ENCODE measurements at places on chromosomes 11 and 22.

DNA sequence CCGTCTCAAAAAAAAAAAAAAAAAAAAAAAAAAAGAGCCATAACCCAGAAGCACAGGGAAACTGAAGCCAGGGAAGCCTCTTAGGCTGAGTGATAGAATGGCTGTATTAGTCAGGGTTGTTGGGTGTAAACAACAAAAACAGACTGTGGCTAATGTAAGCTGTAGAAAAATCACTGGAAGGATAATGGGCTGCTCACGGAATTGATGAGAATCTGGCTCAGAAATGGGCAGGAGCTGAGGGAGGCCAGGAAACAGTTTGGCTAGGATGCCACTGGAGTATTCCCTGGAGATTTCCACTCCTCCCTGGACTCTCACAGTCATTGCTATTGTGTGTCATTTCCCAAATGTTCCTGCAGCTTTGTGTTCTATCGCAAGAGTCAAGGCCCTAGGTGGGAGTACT, 22.4 kb downstream of the SLC22A6 start:
- peaks cover 22% of the 10 kb centered on the region for H3K4me1 ChIP-seq
- H3K27ac ChIP-seq: no peak overlapping the region
- no peak overlapping the region for H3K4me3 ChIP-seq
- peaks cover 2% of the 10 kb centered on the region for H3K27me3 ChIP-seq

DNA sequence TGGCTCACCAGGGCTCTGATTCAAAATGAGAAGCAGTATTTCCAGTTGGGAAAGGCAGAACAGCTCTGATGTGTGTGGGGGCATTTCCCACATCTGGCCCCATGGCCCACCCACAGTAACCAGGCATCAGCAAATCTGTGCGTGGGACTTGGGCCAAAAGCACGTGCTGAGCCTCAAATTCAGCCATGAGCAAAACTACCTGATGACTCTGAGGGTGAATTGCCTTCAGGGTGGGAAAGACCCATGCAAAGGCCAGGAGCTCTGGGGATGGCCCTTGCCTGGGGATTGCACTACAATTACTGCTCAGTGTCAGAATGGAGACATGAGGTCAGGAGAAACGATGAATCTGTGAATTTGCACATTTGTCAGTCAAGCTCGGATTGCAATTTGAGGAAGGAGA, 20.9 kb downstream of the TP53AIP1 start:
- H3K27ac ChIP-seq: no peak overlapping the region
- H3K27me3 ChIP-seq: peaks cover 2% of the 10 kb centered on the region
- DNase-seq: no peak
- no peak overlapping the region for H3K4me3 ChIP-seq

GRCh38 chr11:89736566-89736965, 26.5 kb downstream of the TRIM77 start:
- DNase-seq: no peak
- H3K27ac ChIP-seq: no peak overlapping the region
- H3K27me3 ChIP-seq: no peaks in the 10 kb centered on the region
- no peak overlapping the region for H3K4me3 ChIP-seq
- peaks cover 2% of the 10 kb centered on the region for H3K4me1 ChIP-seq

DNA sequence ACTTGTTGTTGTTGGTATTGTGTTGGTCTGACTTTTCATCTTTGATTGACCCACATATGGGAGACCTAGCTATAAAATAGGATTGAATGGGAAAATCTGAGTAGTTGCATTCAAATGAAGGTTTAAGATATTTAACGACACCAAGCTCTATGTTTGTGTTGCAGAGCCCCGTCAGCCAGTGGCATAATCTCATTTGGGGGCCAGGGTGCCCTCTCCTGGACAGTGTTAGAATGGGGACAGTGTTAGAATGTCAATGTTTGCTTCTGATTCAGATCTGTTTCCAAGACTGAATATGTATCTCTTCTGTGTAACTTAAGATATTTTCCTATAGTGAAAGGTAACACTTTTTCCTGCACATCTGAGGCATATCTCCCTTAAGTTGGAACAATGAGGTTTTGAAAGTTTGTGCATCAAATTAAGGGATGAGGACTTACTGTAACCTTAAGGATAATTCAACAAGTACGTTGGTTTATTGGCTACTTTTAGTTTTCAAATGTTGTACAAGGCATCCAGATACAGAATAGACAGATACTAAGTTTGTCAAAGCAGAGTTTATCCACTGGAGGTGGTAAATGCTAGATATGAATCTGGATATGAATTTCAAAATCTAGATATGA, 5.3 kb upstream of the OR52M1 start:
- DNase-seq: peak; percentile 68
- no peaks in the 10 kb centered on the region for H3K36me3 ChIP-seq
- H3K27ac ChIP-seq: no peak overlapping the region
- no peaks in the 10 kb centered on the region for H3K4me1 ChIP-seq

DNA sequence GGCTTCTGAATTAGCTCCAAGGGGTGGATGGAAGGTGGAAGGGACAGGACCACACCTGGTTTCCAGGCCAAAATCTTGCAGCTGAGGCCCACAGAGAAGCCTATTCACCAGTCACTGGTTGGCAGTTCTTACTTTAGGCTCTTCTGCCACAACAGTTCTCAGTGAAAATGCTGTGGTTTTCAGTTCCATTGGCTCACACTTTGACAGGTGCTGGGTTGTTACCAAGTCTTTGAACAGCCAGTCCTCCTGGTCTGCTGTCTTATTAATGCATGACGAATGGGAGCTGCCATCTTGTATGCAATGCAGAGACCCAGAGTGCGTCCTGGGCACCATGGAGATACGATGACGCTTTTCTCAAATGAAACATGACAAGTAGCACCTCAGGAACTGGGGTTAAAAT, 232.0 kb upstream of the ZBED5 start:
- H3K4me1 ChIP-seq: no peaks in the 10 kb centered on the region
- no peaks in the 10 kb centered on the region for H3K27me3 ChIP-seq
- H3K27ac ChIP-seq: no peak overlapping the region
- DNase-seq: no peak

GRCh38 chr11:121356357-121356756, 63.8 kb downstream of the SC5D start:
- no peak overlapping the region for H3K27ac ChIP-seq
- no peak for DNase-seq
- H3K4me3 ChIP-seq: no peak overlapping the region
- H3K4me1 ChIP-seq: no peaks in the 10 kb centered on the region
- H3K27me3 ChIP-seq: no peaks in the 10 kb centered on the region

DNA sequence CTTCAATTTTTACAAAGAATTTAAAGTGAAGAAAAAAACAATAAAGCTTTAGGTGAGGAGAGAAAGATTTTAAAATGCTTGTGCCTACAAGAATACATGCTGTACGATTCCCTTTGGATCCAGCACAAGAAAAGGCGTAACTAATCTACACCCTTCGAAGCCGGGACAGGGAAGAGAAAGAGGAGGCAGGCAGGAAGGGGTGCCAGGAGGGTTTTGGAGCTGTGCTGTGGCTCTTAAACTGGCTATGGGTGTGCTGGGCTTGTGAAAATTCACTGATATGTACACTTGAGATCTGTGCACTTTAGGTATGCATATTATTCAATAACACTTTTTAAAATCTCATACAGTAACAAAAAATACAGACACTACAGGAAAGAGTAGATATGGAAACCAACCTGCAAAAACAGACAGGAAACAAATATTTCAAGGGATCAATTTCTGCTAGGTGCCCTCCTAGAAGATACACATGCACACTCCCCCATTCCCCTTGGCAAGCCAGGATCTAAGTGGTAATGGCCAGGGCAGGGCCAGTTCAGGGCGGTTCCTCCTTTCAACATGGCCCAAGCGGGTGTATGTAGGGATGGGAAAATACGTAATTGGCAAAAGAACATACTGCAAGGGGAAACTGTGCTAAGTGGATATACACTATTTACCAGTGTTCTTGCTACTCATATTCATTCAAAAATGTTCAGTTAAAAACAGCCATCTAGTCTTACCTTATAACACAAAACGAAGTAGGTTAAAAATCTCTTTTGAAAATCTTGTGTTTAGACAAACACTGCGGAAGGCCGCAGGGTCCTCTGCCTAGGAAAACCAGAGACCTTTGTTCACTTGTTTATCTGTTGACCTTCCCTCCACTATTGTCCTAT, 54.2 kb downstream of the PACSIN2 start:
- H3K4me1 ChIP-seq: peaks cover 74% of the 10 kb centered on the region
- H3K36me3 ChIP-seq: peaks cover 2% of the 10 kb centered on the region
- H3K4me3 ChIP-seq: no peak overlapping the region
- H3K27ac ChIP-seq: peak overlapping the region; percentile 94
- H3K27me3 ChIP-seq: no peaks in the 10 kb centered on the region

- no peak overlapping the region for H3K4me3 ChIP-seq
- no peaks in the 10 kb centered on the region for H3K36me3 ChIP-seq
- no peak overlapping the region for H3K27ac ChIP-seq
- H3K4me1 ChIP-seq: peaks cover 8% of the 10 kb centered on the region
- no peak for DNase-seq
These were observed 111.6 kb downstream of the CEP164 start for GRCh38 chr11:117439256-117439655.

DNA sequence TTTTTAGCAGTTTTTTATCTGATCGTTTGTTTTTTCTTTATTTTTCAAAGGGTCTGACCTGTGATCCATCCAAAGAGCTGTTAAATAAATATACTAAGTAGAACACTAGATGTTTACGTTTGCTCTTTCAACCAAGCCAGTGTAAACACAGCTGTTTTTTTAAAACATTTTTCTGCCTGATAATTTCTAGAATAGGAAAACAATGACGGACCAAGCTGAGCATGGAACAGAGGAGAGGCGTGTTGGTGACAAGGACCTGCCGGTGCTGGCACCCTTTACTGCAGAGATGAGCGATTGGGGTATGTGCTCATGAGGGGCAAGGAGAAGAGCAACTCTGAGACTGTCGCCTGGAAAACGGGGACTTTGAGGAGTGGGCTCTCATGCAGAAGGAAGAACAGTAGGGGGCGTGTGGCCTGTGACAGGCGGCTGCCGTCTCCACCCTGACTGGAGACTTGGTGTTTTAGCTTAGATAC, 28.6 kb upstream of the PANX2 start:
- DNase-seq: no peak
- peaks cover 18% of the 10 kb centered on the region for H3K4me1 ChIP-seq
- no peak overlapping the region for H3K4me3 ChIP-seq
- peaks cover 7% of the 10 kb centered on the region for H3K27me3 ChIP-seq

- peaks cover 2% of the 10 kb centered on the region for H3K27me3 ChIP-seq
- H3K27ac ChIP-seq: no peak overlapping the region
- no peak for DNase-seq
- H3K4me1 ChIP-seq: peaks cover 30% of the 10 kb centered on the region
- H3K4me3 ChIP-seq: no peak overlapping the region
These were observed 570.3 kb downstream of the MN1 start for GRCh38 chr22:27231266-27231665.

GRCh38 chr22:45240104-45240809, 437 bp downstream of the KIAA0930 start:
- peak overlapping the region; percentile 48 for H3K27ac ChIP-seq
- H3K4me1 ChIP-seq: peaks cover 18% of the 10 kb centered on the region
- H3K27me3 ChIP-seq: no peaks in the 10 kb centered on the region
- peak overlapping the region; percentile 83 for H3K4me3 ChIP-seq

DNA sequence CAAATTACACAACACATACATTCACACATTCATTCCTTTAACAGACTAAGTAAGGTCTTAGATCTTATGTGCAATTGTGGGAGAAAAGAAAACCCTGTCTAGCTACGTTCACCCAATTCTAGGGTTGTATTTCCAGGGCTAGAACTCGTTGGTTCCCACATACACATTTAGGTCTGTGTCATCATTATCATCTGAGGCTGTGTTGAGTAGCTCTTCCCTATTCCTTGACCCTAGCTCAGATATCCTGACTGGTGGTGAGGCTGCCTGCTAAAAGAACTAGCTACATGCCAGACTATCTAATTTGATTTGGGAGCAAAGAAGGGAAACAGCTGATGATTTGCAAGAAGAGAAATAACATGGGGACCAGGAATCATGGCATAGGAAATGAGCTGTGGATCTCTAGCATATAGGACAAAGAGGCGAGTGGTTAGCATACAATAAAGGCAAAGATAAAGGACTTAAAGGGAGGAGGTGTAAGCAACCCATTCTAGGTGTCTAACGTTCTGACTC, 27.5 kb upstream of the OR10G7 start:
- DNase-seq: no peak
- peaks cover 2% of the 10 kb centered on the region for H3K4me1 ChIP-seq
- H3K4me3 ChIP-seq: no peak overlapping the region
- no peak overlapping the region for H3K27ac ChIP-seq

DNA sequence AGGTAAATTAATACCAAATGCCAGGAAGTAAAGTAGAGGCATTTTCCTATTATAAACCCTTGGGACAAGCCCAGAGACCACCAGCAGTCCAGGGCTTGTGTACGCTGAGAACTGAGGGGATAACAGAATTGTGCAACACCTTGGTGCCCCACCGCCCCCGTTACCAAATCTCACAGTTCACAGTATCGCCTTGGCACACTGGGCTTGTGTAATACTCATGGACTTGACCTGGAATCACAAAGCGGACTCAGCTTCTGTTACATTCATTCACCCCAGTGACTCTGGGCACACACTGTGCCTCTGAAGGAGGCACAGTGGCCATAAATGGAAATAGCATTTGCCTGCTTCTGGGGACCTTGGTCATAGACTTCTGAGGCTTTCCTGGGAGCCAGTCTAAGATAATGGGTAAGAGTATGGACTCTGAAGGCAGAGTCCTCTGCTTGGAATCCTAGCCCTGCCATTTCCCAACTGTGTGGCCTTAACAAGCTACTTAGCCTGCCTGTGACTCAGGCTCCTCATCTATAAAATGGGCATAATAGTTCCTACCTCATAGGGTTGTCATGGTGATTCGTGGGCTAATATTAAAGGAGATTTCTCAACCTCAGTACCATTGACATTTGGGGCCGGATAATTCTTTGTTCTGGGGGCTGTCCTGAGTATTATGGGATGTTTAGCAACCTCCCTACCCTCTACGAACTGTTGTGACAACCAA, 53.7 kb downstream of the TIMP3 start:
- no peak overlapping the region for H3K27ac ChIP-seq
- no peak for DNase-seq
- H3K27me3 ChIP-seq: no peaks in the 10 kb centered on the region
- peaks cover 20% of the 10 kb centered on the region for H3K36me3 ChIP-seq

DNA sequence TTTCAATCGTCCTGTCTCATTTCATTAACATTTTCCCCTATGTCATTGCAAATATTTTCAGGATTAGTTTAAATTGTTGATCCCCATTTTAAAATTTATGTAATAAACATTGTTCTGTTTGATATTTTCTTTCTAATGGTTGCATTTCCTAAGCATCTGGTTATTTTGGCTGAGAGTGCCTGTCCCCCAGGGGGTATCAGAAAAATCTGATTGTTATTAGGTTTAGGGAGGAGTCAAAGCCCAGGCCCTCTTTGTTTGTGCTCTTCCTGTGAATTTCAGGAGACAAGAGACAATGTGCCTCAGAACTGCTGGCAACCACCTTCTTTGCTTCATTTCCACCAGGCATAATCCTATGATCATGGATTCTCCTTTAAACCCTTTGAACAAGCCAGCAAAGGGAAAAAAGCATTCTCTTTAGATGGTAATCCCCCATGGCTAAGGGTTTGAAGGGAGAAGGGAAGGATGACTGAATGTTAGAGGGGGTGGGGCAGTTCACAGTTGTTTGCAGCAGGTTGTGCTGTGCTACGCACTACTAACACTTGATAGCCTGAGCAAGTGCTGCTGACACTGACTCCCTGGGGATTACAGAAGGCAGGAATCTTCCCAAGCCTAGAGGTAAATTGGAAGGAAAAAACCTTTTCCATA, 462.4 kb upstream of the LRRC4C start:
- H3K4me1 ChIP-seq: no peaks in the 10 kb centered on the region
- no peak overlapping the region for H3K4me3 ChIP-seq
- H3K27me3 ChIP-seq: no peaks in the 10 kb centered on the region
- no peak overlapping the region for H3K27ac ChIP-seq
- no peak for DNase-seq

GRCh38 chr11:5364214-5364613, 12.9 kb downstream of the OR51B6 start:
- peaks cover 3% of the 10 kb centered on the region for H3K27me3 ChIP-seq
- no peak overlapping the region for H3K27ac ChIP-seq

Measured in mesothelial cell of epicardium (in vitro differentiated cells).